Activated CD4-positive, alpha-beta T cell treated with anti-CD3 and anti-CD28 coated beads, Interleukin-2, amount 10 ng/mL, durations not matched to agents 24 days and 14 days (primary cell): ENCODE measurements at places on chromosomes 1 and 21. TPM values are rescaled to one million over a fixed set of nuclear protein-coding genes. Genes with fewer than 3 reads are reported as not detected.

GRCh38 chr1:56483104-56483503, 96.3 kb downstream of the PLPP3 start:
- no peak overlapping the region for H3K4me3 ChIP-seq
- no peaks in the 10 kb centered on the region for H3K36me3 ChIP-seq
- no peak overlapping the region for H3K27ac ChIP-seq
- peaks cover 13% of the 10 kb centered on the region for H3K27me3 ChIP-seq
- DNase-seq = no peak
- no peaks in the 10 kb centered on the region for H3K4me1 ChIP-seq

DNA sequence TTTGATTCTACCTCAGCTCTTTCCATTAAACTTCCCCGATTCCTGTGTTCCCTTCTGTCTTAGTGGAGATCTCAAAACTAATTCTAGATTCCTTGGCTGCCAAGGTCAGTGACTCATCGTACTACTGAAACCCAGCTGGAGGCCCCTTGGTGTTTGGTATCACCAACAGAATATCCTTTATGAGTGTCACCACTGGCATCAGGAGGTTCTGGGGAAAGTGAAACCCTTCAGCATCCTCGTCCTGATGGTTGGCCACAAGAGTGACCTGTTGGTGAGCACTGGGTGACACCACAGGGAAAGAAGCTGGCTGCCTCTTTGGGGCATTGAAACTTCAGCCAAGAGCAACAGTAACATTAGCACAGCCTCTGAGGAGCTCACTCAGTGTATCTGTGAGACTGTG, 9.6 kb downstream of the RAB42 start:
- H3K27me3 ChIP-seq = no peaks in the 10 kb centered on the region
- H3K4me1 ChIP-seq = peaks cover 15% of the 10 kb centered on the region
- DNase-seq = no peak
- H3K4me3 ChIP-seq = no peak overlapping the region
- no peak overlapping the region for H3K27ac ChIP-seq

Gene HAO2
- total RNA-seq = not detected in 2 replicates

DNA sequence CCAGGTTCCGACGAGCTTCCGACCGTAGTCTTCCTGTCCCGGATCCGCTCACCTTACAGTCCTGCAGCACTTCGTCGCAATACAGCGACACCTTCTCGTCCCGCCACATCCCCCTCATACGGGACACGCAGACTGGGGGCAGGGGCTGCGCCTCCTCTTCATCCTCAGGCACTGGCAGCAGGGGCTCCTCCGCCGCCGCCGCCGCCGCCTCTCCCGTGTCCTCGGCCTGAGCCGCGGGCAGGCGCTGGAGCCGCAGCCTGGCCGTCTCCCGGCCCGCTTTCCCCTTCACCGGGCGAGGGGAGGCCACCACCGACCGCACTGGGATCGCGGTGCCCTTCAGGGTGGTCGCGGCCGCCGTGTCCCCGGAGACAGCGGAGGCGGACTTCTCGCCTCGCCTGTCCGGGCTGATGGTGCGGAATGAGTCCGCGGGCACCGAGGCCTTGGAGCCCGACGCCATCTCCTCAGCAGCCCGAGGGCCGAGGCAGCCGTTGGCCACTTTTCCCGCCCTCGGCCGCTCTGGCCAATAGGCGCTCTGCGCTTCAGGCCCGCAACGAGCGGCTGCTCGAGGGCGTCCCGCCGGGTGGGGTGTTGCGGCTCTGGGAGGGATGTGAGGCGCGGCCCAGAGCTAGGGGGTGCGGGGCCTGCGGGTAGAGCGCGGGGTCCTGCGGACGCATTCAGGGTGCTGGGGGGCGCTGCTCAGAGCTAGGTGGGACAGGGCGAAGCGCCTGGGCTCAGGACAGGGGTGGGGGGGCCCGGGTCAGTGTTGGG, at the start of gene SHCBP1L:
SHCBP1L (minus strand) TSS at position 490 of the 768 bp plus-strand sequence; CDS start at position 457, 33 bp downstream.
- no peaks in the 10 kb centered on the region for H3K36me3 ChIP-seq
- no peak within 1 kb of the TSS for H3K27ac ChIP-seq
- no peaks in the 10 kb centered on the region for H3K4me1 ChIP-seq
- no peak for DNase-seq
